Activated CD4-positive, alpha-beta T cell treated with anti-CD3 and anti-CD28 coated beads, Interleukin-2, amount 50 U/mL, for 24 hours (primary cell): ENCODE measurements at places on chromosomes 3 and 15.
A peak's percentile ranks its signal among the peaks of the same experiment; 100 is the strongest.

GRCh38 chr3:125683067-125683829 lies 88.0 kb upstream of the OSBPL11 start:
- no peak for DNase-seq

- no peak for DNase-seq
These were observed 98.4 kb downstream of the SNRPN start for GRCh38 chr15:25053000-25053815.

GRCh38 chr3:122681284-122681973 lies 790 bp downstream of the PARP14 start:
- DNase-seq: no peak

GRCh38 chr3:13901935-13902584 lies 22.2 kb upstream of the WNT7A start:
- DNase-seq: no peak

DNA sequence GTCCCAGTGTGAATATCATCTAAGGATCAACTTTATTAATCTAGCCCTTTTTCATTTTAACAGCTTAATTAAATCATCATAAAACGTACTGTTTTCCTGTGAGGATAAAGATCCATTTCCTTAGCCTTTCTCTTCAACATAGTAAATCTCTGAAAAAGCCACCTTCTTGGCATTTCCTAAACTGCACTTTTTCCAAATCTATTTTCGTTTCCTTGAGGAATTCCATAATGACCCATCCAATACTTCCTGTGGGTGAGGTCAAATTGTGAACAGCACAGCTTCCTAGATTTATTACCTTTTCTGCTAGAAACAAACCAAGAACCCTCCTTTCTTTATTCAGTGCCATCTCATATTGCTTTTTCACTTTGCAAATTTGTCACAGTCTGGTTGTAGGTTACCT lies 129.4 kb upstream of the CNTN4 start:
- DNase-seq: no peak

- no peak for DNase-seq
These were observed 129.5 kb downstream of the ATP8B4 start for GRCh38 chr15:49989498-49989897.

GRCh38 chr3:192408647-192409200 lies 318.6 kb downstream of the FGF12 start:
- DNase-seq: no peak

DNA sequence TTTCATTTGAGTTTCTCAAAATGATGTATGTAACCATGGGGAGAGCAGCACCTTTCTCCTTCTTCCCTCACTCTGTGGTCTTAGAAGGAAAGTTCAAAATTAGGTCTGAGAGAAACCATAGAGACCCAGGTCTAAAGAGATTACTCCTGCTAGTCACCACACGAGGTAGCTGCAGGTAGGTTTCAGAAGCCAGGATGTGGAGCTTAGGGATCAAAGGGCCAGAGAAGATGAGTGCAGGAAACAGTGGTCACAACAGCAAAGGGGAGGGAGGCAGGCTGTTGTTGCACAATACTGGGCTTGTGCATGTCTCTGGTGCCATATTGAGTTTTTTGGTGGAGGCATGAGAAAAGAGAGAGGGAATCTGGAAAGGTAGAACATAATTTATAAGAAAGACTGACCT lies 583.6 kb downstream of the AGBL1 start:
- no peak for DNase-seq

DNA sequence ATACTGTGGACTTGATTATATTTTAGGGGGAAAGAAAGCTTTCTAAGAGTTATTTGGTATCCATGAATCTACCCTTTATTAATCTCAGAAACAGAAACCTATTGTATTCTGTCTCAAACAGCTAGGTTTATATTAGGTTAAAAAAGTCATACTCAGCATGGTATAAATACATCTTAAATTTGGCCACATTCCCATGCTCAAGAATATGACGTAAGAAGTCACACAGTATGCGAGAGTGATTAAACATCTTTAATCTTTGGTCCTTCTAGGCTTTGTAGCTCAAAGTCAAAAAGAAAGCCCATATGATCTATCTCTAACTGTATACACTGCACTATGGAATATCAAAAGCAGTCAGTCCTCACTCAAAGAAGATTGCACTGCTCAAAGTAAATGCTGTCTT lies 131.4 kb downstream of the EPHA3 start:
- DNase-seq: no peak

GRCh38 chr3:59408047-59408624 lies 358.3 kb upstream of the CFAP20DC start:
- no peak for DNase-seq

- DNase-seq: no peak
These were observed 65.9 kb upstream of the PAQR5 start for GRCh38 chr15:69232765-69233164.

DNA sequence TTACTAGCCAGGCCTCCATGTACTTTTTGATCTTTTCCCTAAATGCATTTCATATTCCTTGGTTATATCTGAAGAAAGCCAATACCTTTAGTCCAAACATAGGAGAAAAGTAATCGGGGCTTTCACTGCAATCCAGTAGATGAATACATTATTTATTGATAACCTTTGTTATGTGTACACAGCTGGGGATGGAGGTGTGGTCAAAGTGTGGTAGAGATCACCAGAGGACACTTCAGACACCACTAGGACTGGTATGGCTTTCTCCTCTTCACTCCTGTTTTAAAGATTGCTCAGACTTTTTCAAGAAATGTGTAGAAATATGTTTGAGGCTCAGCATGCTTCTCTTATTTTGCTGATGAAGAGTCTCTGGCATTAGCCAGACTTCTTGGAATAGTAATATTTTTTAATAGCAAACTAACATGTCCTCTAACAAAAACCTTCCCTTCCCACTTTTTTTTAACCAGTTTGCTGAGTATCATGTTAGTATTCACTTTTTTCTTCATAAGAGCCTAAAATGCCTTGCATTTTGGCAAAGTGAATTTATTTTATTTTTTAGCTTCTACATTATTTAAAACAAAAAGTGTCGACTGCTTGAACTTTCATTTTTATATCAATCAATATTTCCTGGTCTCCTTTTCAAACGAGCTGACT lies 65.6 kb upstream of the MBNL1 start:
- no peak for DNase-seq

- peak; percentile 11 for DNase-seq
These were observed 130.6 kb upstream of the FHIT start for GRCh38 chr3:61381745-61382392.

DNA sequence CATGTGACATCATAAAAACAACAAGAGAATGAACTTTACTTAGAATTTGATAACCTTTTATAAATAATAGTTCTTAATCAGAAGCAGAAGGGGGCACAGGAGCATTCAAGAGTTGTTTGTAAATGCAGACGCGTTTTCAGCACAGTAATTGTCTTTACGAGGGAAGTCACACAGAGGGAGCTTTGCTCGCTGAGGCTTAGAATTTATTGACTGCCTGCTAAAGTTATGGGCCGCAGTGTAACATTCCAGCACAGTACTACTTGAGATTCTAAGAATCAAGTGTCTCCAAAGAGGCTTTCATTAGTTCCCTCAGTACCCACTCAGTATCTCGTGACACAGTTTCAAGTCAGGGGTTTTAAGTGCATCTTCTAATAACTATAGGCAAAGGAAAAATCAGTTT lies 288.7 kb downstream of the NR2F2 start:
- DNase-seq: no peak

DNA sequence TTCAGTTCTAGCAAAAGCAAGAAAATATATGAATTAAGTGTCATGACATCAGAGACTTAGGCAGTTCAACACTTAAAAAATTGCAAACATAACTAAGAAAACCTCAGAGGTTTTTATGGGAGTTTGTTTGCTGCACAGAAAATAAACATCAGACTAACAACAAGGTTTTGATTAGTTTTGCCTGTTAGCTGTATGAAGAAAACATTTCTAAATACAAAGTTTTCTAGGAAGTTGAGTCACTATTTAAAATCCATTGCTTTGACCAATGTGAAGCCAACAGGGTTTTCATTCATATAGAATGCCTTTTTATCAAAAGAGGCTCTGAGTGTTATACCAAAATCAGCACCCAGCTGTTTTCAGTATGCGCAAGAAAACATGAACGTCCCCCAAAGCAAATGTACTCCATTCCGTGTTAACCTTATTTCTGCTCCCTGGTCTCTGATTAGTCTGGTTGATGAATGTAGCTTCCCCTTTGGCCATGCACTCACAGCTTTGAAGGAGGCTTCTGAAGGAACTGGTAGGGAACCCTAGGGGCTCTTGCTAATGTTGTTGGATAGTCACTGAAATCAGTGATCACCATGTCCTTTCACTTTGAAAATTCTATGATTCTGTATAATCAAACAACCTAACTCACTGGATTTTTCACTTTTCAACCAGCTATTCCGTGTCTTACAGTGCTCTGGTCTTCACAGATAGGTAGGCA lies 89.6 kb upstream of the TSEN2 start:
- DNase-seq: no peak

GRCh38 chr3:123286308-123287023 lies 84.7 kb downstream of the SEC22A start:
- no peak for DNase-seq

DNA sequence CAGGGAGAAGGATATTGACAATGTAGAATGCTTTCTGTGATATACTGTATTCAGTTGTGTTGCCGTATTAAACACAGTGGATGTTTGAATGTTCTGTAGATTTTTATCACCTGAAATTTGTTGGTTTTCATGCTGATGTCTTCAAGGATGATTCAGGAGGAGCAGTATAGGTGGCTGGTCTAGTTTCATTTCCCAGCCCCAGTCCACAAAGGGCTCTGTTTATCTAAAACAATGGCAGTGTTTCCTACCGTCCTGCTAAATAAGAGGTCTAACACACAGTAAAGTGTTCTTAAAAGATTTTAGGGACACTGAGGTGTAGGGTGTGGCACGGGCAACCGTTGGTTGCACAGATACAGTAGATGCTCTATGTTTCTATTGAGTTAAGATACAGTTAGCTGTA lies 26.0 kb downstream of the NEO1 start:
- no peak for DNase-seq

- no peak for DNase-seq
These were observed 411.2 kb downstream of the NAALADL2 start for GRCh38 chr3:175270198-175270837.

- DNase-seq: no peak
These were observed 35.0 kb upstream of the HES1 start for GRCh38 chr3:194100856-194101390.

DNA sequence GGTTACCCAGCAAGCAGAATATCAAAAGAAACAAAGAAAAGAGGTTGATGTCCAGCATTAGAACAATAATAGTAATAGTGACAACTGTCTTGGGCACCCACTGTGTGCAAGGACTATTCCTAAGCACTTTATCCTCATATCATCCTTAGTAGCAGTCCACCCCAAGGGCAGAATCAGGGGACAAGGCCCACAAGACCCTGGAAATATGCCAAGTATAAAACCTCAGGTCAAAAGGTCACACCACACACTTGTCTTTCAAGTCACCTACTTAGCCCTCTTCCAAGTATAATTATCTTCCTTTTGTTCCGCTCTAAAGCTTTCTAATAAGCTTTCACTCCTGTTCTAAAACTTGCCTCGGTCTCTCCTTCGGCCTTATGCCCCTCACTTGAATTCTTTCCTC lies 124.0 kb upstream of the STT3B start:
- DNase-seq: no peak

DNA sequence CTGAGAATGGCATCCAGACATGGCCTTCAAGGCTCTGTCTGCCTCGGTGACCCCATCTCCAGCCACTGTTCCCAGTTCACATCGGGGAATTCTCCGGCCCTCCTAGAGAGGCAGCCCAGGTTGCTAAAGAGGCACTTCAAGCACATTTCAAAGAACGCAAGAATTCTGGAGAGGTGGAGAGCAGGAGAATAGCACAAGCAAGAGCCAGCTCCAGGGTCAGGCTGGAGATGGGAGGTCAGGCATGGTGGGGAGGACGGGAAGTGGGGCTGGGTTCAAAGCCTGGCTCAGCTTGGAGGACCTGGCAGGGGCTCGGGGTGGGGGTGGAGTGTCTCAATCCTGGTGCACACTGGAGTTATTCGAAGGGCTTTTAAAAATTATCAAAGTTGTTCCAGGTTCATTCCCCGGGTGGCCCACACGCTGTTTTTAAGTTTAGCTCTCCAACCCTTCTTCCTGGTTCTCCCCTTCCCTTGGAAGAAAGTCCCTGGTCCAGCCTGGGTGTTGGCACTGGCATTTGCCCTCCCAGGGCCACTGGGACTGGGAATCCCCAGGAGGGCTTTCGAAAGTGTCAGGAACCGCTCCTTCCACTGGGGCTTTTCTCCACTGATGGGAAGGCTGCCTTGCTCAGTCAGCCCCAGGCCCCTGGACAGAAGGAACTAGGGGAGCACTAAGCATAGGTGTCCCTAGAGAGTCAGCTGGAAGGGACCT lies 35.8 kb downstream of the ZNF710 start:
- DNase-seq: no peak

- DNase-seq: no peak
These were observed 64.8 kb upstream of the ARL8B start for GRCh38 chr3:5057272-5057671.

- peak; percentile 41 for DNase-seq
These were observed 2.4 kb downstream of the RASA2 start for GRCh38 chr3:141489203-141489602.

DNA sequence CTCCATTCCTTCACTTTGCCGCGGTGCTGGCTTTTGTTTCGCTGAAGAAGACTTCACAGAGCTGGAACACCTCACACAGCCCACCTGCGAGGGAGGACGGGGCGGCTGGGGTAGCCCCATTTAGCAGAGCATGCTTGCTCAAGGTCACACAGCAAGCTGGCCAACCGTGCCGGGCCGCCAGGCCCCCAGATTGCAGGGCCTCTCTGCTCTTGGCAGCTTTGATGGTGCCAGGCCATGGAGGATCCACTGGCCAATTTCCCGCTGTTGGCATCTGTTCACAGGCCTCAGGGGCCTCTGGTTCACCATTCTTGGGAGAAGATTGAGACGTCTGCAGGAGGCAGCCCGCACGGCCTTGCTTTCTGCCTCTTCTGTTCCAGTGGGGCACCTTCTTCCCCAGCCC lies 77.9 kb upstream of the LINGO1 start:
- no peak for DNase-seq

DNA sequence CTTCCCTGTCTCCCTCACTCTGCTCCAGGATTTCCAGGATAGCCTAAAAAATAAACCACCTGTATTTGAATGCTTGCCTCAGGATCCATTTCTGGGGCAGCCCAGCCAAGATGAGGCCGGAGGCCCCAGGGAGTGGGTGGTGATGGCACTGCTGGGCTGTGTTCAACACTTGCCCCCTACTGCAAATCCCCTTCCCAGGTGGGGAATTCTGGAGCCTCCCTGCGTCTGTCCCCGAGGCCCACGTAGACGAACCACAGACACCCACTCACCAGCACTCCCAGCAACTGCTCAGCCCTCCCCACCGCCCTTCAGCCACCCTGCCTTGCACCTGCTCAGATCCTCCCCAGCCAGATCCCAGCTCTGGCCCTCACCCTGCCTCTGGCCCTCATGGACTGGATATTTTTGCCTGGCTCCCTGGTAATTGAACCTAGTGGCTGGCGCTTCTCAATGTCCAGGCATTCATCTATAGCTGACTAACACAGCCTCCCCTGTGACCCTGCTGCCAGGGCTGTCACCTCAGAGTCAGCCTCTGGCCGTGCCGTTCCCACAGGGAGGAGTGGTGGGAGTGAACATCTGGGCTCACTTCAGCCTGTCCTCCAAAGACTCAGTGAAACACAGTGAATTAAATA lies 17.1 kb upstream of the EPB42 start:
- no peak for DNase-seq
